ENCODE measurements at places on chromosomes 2 and 18.

DNA sequence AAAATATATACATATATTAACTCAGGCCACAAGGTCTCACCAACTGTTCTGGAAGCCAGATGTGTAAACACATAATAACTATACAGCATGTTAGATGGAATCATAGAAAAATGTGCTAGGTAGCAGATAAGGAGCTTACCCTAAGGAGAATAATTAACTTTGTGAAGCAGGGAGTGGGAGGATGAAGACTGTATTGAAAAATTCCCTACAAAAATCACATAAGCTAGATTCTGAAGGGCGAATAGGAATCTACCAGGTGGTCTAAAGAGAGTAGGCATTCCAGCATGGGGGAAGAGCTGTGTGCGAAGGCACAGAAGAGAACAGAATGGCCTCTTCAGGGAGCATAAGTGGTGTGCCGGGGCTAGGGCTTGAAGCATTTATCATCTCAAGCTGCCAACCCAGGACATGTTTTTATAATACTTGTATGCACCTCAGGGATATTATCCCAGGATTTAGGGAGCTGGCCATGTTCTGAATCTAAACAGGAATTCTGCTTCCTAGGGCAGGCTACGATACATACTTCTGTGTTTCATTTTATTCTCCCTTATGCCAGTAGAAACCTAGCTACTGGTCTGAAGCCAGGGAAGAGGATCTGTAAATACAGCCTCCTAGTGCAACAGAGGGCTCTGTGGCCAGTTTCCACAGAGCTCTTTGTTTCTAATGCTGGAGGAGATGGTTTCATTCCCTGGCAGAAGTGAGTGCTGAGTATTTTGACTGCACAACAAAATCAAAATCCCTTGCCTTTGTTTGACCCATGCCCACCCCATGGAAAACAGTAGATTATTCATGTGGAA is 56.7 kb downstream of the NEMP2 start:
- no peak for DNase-seq

- no peak for DNase-seq
Measured at GRCh38 chr18:2223449-2223848, 347.9 kb downstream of the METTL4 start.

DNA sequence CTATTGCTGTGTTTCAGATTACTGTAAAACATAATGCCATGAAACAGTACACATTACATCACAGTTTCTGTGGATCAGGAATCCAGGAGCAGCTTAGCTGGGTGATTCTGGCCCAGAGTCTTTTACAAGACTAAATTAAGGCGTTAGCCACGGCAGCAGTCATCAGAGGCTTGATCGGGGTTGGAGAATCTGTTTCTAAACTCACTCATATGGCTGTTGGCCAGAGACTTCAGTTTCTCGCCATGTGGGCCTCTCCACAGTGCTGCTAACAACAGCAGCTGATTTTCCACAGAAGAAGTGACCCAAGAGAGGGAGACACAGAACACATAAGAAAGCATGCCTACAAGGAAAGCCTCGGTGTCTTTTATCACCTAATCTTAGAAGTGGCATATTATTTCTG is 89.2 kb upstream of the MYO3B start:
- DNase-seq, result no peak

DNA sequence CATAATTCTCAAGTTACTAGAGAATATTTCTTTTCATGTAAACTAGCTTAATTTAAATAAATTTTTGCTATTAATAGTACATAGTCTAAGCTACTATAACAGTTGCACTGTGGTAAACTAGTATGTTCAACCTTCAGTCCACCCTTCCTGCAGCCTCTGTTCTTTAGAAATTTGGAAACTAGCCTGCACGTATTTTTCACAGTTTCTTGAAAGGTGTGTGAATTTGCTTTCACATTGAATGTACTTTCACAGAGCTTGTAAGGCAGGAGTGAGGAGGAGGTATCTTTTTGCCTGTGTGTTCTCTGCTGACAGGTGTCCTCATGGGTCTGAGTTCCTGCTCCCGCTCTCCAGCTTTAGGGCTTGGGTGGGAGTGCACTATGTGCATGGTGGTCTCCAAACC is 117.5 kb downstream of the ATP9B start:
- DNase-seq, result no peak

DNA sequence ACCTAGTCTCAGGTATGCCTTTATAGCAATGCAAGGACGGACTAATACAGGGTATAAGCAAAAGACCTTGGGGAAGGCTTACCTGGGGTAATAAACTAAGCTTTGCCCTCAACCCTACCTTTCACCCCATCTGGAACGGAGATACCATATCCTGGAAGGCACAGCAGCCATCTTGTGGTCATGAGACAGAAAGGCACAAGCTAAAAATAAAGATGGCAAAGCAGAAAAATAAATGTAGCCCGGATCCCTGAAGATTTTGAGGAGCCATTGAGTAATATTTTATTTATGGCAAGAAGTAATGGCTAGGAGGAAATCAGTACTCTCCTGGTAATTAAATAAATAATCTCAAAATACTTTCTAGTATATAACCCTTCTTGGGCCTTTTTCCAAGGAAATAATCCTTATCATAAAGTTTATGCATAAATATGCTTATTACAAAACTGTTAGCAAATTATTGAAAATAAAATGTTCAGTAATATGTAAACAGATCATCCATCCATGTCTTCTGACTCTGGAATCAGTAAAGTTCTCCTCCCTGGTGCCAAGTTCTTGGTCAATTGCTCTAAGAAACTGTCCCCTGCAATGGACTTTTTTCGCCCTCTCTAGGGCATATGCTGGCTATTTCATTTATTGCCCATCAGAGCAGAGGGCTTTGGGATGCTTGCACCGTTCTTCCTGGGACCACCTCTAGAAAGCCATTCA is 198.7 kb downstream of the SPP2 start:
- DNase-seq, result no peak

- DNase-seq, result no peak
Measured at GRCh38 chr2:121046335-121046734, 238.7 kb downstream of the TFCP2L1 start.

- no peak for DNase-seq
Measured at GRCh38 chr18:49742316-49743116, 70.8 kb downstream of the ACAA2 start.

- no peak for DNase-seq
Measured at GRCh38 chr18:69897397-69898108, 50.1 kb downstream of the CD226 start.

DNA sequence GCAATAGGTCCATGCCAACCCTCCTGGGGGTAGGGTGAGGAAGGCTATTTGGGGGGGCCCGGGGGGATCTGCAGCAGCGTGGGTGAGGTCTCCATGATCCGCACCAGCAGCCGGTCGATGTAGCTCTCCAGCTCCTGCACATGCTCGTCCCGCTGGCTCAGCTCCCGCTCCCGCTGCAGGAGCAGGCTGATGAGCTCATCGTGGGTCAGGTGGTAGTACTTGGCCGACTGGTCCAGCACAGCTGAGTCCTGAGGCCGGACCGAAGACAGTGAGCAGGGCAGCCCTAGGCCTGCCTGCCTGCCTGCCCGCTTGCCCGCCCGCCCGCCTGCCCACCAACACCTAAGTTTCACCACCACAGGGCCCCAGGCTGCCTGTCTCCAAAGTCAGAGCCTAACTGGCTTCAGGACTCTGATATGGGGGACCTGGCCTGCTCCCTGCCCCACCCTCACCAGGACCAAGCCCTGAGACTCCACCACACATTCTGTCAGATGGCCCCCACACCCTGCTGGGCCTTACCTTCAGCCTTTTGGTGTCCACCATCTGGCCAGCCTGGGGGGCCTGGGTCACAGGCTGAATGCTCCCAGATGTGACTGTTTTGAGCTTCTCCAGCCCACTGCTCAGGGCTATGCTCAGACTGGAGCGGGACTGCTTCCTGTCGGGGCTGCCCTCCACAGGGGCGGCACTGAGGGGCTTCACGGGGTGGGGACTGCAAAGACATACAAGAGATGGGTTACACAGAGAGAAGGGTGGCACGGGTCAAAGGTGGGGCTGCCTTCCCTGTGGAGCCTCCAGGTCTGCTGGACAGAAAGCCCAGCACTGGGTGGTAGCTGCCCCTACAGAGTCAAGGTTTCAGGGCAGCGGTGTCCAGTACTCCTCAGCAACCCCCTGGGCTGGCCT is 4.2 kb upstream of the SFXN5 start:
- peak; percentile 46 for DNase-seq

GRCh38 chr2:23668756-23669304 is 258.1 kb downstream of the ATAD2B start:
- DNase-seq, result no peak

DNA sequence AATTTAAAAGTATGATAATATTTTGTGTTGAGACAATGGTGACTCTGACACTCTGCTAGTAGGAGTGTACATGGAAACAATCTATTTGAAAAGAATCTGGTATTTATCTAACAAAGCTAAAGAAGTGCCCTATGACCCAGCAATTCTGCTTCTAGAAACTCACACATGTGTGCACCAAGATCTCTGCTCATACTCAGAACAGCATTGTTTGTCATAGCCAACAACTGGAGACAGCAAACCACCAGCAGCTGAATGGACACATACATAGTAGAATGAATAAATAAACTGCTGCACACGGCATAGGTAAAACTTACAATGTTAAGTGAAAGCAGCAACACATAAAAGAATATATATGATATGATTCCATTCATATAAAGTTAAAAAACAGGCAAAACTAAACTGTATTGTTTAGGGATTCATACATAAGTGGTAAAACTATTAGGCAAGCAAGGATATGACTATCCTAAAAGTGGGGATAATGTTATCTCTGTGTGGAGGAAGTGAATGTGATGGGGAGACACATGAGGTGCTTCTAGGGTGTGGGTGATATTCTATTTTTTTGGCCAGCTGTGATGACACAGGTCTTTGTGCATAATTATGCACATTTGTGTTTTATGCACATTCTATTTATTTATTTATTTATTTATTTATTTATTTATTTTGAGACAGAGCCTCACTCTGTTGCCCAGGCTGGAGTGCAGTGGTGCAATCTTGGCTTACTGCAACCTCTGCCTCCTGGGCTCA is 71.1 kb downstream of the RFTN2 start:
- DNase-seq, result no peak

DNA sequence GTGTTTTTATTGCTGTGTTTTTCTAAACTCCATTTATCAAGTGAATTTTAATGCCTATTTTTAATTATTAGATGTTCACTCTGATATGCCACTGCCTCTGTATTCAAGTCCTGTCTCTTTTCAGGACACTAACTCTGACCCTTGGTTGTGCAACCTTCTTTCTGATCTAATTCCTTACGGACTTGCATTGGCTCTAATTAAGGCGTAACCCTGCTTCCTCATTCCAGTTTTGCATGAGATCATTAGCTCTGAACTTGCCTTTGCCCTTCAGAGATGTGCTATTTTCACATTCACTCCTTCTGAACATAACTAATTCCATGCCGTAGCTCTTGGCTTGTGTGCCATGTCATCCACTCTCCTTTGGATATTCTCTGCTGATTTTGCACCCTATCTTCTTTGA is 162.5 kb upstream of the TMEFF2 start:
- no peak for DNase-seq

DNA sequence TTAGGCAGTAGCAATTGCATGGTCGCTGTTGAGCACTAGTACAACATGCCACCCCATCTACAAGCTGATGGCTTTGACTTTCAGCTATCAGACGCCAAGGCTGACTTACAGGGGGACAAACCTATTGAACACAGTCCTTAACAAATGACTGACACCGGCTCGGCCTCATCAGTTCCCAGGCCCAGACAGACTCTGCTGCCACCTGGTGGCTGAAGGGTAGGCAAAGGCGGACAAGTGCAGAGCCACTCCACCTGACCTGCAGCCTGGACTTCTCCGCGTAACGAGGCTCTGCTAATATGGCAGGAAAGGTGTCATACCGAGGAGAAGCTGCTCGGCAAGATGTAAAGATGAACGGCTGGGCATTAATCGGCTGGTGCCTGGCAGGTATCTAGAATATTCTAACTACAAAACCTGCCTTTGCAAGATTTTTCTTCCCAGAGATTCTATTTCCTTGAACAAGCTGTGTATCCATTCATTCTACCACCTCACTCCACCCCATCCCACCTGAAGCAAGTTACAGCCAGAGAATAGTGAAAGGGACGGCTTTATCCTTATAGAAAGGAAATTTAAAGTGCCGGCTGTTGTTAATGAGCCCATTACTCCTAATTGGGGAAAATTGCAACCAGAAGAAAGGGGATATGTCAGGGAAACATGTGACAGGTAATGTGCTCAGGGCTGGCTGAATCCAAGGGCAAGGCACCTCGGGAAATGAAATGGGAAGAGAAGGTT is 67.4 kb downstream of the STEAP3 start:
- DNase-seq, result no peak

GRCh38 chr2:212480447-212480846 is 58.2 kb downstream of the ERBB4 start:
- no peak for DNase-seq

GRCh38 chr18:61993831-61994230 is 101.0 kb upstream of the RNF152 start:
- DNase-seq, result no peak

DNA sequence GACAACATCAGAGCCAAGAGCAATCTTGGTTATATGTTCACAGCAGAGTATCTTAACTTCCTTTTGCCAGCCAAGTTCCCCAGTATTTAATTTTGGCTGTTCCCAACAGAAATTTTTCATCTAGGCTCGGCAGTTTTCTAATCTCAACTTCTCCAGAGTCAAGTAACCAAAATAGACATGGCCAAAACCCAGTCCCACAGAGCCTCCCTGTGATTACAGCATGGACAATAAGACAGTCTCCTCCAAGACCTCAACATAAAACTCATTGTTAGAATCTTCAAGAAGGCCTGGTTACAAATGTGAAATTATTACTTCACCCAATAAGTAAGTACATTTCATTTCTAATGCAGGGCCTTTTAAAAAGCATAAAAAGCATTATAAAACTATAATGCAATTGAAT is 445.7 kb downstream of the NCKAP5 start:
- no peak for DNase-seq

DNA sequence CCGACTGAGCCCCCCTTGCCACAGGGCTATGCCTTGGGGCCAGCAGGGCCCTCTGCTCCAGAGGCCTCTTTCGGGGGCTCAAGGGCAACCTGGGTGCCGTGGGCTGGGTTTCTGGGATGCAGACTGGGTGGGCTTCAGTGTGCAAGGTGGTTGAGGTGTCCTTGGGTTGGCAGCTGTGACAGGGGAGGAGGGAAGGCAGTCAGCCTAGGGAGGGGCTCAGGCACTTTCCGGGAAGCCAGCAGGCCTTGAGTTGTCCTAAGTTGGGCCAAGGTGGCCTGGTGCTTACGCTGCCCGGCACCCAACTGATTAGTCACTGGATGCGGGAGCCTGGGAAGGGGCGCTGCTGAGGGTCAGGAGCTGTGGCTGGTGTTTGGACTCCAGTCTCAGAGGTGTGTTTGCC is 199.5 kb downstream of the TWIST2 start:
- peak; percentile 26 for DNase-seq

DNA sequence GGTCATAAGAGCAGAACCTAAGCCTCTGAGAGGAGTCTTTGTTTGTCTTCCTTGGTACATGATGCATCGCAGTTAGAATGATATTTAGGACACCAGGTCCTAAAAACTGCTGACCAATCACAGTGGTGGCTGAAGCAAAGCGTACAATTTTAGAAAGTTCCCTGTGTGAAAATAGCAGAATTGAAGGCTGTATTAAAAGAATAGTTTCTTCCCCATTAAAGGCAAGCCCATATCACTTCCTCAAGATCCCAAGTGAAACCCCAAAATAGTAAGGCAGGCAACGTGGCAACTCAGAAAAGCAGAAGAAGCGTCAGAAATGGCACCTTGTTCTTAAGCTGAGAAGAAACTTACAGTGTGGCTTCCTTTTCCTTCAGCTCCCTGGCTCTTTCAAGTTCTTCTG is 154.8 kb upstream of the PGAP1 start:
- DNase-seq, result no peak

GRCh38 chr2:172249986-172250385 is 147.3 kb upstream of the DLX2 start:
- DNase-seq, result no peak

GRCh38 chr2:127630864-127631540 is 15.0 kb upstream of the GPR17 start:
- DNase-seq, result no peak
